ENCODE measurements at places on chromosomes 2 and 18.

DNA sequence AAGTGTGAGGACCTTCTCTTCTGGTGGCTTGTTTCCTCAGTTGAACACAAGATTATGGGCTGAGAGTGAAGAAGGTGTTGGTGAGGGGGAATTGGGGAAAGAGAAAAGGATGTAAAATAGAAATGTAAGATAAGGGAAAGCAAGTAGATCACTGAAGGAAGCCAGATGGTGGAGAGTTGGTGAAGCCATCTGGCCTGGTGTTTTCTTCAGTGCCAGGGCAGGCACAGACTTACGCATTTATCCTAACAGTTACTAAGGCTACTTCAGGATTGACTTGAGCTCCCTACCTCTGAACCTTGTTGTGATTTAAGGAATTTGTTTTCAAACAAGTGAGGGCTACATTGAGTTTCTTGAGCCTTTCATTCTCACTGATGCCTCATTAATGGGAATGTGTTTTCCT lies 113.8 kb downstream of the GALNT1 start:
- no peak for DNase-seq

- DNase-seq: no peak
These were observed 99.3 kb upstream of the STON1 start for GRCh38 chr2:48430528-48431094.

- no peak for DNase-seq
These were observed 5.4 kb downstream of the CHMP3 start for GRCh38 chr2:86557836-86558235.

DNA sequence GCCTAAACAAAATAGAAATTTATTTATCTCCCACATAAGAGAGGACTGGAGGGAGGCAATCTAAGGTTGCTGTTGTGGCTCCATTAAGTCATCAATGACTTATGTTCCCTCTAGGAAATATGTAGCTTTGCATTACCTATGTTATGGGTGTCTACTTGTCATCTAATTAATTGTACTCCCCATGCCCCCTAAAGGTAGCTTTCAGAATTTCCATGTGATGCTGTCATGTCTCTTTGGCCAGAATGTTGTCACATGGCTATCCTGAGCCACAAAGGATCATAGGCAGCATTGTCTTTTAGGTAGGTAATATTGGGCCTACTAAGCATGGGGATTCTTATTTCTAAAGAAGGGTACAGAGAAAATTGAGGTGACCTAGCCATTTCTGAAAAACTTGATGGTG lies 935.6 kb upstream of the FANCL start:
- DNase-seq: no peak

GRCh38 chr2:36858551-36859365 lies 107.6 kb downstream of the STRN start:
- no peak for DNase-seq

GRCh38 chr18:36212301-36213171 lies 25.2 kb downstream of the MOCOS start:
- peak; percentile 40 for DNase-seq

DNA sequence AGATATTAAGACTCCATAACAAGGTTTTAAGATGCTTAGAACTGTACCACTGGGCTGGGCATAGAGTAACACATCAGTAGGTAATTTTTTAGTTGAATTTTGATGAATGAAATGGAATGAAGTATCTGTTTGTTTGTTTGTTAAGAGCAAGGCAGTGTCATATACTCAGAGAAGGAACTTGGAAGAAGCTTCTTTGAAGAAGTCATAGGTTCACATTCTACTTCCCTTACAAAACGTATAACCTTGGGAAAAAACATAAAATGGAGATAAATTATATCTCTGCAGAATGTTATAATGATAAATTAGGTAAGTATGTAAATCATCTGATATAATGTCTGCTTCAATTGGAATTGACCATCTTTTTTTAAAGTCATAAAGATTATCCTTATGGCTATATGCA lies 122.1 kb upstream of the SLC39A10 start:
- no peak for DNase-seq

GRCh38 chr2:171824086-171824485 lies 70.0 kb downstream of the SLC25A12 start:
- DNase-seq: no peak

GRCh38 chr2:219627103-219628100 lies at the start of gene SLC4A3:
Gene SLC4A3 (plus strand): TSS chr2:219627630. CDS start chr2:219627993, 363 bp downstream.
- DNase-seq: peak; percentile 44

- DNase-seq: peak; percentile 60
These were observed 201.0 kb downstream of the NDUFA10 start for GRCh38 chr2:239824046-239824694.

DNA sequence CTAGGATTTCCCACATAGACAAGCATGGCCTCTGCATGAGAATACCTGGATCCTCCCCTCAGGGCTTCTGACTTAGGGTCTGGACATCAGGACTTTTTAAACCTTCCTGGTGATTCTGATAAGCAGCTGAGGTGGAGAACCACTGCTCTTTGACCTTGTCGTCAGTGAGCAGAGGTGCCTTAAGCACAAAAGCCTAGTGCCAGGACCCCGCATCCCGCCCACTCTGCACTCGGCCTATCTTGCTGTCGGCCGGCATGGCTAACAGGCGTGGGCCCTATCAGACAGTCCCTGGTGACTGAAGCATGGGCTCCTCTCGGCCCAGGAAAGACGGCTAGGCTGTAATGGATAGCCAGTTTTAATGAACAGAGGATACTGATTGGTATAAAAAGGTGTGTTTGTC lies 6.2 kb downstream of the ANKRD23 start:
- no peak for DNase-seq

DNA sequence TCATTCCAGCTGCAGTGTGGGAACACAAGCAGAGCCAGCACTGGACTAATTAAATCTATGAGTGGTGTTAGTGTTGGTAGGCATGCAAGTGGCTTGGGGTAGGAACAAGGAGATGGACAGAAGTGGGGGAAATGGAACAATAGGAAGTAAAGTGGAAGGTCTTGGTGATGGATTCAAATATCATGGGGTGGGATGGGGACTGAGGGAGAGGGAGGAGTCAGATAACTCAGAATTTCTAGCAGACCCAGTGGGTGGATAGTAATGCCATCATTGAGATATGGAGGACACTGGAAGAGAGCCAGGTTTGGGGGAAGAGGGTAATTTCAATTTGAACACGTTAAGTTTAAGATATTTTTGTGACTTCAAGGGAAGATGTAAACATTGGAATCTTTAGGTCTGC lies 2.9 kb upstream of the LNPK start:
- DNase-seq: no peak

- peak; percentile 60 for DNase-seq
These were observed 17.7 kb downstream of the MAP2 start for GRCh38 chr2:209441541-209441940.

GRCh38 chr2:111118981-111119821 lies 1.5 kb upstream of the BCL2L11 start:
- peak; percentile 25 for DNase-seq

DNA sequence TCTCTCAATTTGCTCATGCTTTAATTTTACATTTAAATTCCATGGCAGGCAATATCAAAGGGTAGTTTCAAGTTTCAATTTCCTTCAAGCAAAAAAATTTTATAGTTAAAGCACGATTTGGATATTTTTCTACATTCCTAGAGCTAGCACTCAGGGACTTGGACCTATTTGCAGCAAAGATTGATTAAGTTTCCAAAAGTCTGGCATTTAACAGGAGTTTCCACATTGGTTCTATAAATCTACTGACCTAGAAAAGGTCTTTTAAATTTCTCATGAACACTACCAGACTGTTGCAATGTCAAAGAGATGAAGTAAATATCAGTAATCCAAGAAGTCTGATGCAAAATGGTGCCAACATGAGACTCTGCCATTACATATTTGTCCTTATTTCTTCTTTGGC lies 253.7 kb upstream of the LINC00305 start:
- peak; percentile 19 for DNase-seq
